ENCODE measurements at places on chromosomes 4 and X. TPM values are rescaled to one million over a fixed set of nuclear protein-coding genes. Genes with fewer than 3 reads are reported as not detected.

- no peak for DNase-seq
Observed at GRCh38 chrX:38249965-38250364, 29.3 kb upstream of the SRPX start.

- no peak for DNase-seq
Observed at GRCh38 chr4:113013751-113014150, 35.7 kb upstream of the ANK2 start.

GRCh38 chr4:180455226-180455625 lies 1788.0 kb upstream of the TENM3 start:
- no peak for DNase-seq

DNA sequence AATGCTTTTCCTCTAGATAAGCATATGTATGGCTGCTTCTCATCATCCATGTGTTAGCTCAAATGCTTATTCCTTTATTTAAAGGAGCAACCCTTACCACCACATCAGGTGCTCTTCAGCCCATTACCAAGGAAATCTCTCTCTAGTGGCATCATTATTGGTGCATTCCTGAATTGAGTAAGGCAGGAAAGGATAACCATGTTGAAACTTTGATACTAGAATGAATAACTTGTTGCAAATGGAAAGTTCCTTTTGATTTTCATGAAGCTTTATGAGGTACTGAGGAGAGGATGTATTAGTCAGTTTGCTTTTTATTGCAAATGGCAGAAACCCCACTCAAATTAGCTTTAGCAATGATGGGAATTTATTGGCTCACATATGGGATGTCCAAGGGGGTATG lies 212.3 kb upstream of the FGF13 start:
- DNase-seq, result no peak

DNA sequence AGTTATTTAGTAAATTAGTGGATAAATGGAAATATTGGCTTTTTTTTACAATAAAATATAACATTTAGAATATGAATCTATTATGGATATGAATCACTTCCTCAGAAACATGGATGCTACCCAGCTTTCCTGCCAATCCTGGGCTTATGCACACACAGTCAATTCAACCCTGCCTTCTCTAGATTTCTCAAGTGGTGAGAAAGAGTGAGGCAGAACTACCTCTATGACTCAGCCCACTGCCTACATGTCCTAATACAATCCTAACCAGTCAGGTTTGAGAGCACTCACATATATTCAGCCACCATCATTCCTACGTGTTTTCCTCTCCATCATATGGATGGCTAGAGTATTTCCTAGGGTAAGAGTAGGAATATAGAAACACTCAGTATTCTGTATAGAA lies 91.1 kb upstream of the ANKRD50 start:
- no peak for DNase-seq

- DNase-seq, result no peak
Observed at GRCh38 chrX:118221733-118222132, 105.1 kb upstream of the KLHL13 start.

DNA sequence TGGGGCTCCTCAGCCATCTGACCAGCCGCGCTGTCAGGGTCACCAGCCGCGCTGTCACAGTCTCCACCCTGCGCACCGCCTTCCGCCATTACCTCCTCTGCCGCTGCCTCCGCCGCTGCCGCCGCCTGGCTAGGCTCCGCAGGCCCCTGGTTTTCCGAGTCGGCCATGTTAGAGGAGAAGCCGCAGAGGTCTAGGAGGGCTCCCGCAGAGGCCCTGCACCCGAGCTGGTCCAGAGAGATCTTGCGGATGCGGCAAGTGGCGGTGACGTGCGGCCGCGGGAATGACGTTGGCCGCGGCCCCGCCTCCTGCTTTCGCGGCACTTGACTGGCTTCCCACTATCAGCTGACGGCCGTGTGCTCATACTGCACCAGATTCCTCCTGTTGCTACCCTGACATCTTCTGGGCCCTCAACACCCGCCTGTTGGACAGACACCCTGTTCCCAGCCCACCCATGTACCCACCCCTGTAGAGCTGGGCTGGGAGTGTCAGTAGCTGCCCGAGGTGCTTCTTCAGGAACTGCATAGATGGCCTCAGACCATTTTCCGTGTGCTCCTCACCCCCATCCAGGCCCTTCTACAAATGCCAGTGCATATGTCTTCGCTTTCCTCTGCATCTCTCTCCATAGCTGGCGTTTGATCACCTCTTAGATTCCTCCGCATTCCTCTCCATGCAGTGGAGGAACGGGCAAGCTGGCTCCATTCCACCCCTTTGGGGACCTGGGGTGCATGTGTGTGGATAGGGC lies at the start of gene NAP1L5:
Gene NAP1L5 (minus strand): TSS at position 242 of the 742 bp plus-strand sequence. CDS start 75 bp downstream, at position 167.
- DNase-seq, result no peak

DNA sequence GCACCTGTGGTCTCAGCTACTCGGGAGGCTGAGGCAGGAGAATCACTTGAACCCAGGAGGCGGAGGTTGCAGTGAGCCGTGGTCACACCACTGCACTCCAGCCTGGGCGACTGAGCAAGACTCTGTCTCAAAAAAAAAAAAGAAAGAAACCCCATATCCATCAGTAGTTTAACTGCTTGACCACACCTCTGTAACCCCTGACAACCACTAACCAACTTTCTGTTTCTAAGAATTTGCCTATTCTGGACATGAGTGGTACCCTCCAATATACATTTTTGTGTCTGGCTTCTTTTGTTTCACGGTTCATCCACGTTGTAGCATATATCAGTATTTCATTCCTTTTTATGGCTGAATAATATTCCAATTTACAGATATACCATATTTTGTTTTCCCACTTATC lies 9.1 kb downstream of the PPAT start:
- no peak for DNase-seq

Gene PGAM4
- not detected for total RNA-seq

Gene CCDC120
- 2.7 TPM for total RNA-seq

Gene EDNRA
- 98.1 TPM for total RNA-seq
